ENCODE measurements at places on chromosomes 1 and 21. TPM values are rescaled to one million over a fixed set of nuclear protein-coding genes. Genes with fewer than 3 reads are reported as not detected.

CELA2A gene
- total RNA-seq: not detected

GRCh38 chr1:203754455-203754864 is 10.5 kb upstream of the LAX1 start:
- DNase-seq: no peak

VAV3 gene
- total RNA-seq: 0.43 TPM

DNA sequence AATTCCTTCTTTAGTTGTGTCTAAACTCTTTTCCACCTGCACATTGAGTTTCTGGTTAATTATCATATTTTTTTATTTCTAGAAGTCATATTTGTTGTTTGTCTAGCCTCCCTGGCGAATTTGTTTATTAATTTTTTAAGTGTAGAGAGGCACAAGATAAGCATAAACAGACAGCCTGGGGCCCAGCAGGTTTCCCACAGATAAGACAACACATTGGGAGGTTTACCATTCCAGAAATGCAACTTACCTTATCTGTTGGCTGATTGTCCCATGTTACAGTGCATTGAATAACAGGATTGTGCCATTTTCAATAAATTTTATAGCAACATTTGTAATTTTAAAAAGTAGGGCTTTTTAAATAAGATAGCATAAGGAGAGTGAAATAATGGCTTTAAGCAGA is 34.9 kb downstream of the COG2 start:
- DNase-seq: no peak

NPPB gene
- total RNA-seq: 4.7 TPM

NCSTN gene
- total RNA-seq: 109 TPM

DNA sequence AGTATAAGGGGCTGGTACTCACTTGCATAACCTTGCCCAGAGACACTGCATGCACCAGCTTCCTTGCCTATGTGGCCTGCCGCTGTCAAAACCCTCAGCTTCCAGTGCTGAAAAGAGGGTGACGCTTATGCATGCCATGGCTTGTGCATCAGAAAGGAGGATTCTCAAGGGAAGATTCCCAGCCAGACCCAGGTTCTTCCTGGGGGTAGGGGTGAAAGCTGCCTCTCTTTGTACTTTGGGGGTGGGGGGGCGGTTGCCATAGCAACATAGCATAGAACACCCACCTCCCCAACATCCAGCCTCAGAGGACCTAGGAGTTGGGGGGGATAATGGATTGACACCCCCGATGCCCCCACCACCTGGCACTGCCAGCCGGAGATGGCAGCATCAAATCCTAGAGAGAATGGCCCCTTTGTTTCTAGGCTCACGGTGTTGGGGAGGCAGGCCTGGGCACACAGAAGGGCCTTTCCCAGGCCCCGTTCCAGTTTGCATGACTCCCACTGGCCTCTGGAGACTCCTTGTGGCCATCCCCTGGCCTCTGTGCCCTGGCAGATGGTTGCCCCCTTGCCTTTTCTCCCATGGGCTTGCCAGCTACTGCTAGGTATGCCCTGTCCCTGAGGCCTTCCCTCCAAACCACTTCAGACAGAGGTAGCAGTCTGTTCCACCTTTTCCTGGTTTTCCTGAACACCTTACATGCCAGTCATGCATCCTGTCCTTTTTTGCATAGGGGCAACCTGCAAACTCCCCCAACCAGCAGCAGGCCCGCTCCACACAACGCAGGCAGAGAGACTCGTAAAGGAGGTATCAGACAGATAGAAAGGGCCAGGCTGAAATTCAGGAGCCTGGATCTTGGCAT is 44.6 kb downstream of the RHBG start:
- DNase-seq: no peak

GRCh38 chr1:155864393-155864792 is 5.0 kb downstream of the SYT11 start:
- DNase-seq: no peak

DNA sequence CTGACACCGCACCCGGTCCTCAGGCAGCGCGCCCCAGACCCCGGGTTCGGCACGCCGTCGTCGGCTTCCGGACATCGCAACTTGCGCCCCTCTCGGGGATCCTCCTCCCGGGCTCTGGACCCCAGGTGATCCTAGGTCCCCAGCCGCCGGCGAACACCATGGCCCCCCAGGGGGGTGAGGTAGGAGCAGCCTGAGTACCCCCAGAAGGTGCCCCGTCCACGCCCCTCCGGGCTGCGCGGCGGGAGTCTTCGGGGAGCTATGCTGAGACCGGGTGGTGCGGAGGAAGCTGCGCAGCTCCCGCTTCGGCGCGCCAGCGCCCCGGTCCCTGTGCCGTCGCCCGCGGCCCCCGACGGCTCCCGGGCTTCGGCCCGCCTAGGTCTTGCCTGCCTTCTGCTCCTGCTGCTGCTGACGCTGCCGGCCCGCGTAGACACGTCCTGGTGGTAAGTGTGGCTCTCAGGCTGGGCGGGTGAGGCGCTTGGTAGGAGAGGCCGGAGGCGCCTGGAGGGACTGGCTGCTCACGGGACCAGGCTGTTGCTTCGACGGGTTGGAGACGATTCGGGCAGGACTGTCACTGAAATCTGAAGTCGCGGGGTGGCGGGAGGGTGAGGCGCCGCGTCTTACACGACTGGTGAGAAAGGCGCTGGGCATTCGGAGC is 367 bp downstream of the WNT2B start:
- no peak for DNase-seq

Data from fibroblast of villous mesenchyme (primary cell).